Memory B cell (primary cell): ENCODE measurements at places on chromosomes 2 and 18.

- peak; percentile 18 for DNase-seq
Measured at GRCh38 chr2:112480530-112481049, 1.4 kb upstream of the TTL start.

DNA sequence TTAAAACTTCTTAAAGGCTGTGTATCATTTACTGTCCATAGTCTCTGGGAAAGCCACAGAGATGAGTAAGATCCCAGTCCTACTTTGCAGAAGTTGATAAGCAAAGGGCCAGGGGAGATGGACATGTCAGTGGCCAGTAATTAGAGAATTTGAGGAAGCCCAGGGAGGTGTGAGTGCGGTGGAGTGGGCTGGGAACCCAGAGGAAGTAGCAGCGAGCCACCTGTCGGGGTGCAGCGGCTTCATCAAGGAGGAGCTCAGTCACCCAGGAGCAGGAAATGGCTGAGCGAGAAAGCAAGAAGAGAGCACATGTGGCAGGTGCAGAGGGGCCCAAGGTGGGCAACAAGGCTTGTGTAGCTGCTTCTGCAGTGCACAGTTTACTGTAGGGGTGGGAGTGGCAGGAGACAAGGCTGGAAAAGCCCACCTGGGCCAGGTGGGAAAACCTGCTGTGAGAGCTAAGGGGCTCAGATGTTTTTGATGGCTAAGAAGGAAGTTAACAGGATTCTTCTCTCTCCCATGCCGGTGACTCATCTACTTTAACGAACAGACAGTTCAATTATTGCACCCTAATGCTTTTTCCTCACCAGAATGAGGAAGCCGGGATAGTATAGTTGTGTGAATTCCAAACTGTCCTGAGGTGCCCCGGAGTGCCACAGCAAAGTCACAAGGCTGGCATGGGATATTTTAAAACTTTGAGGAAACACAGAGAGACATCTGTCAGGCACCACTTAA lies 34.8 kb upstream of the MGAT5 start:
- DNase-seq, result peak; percentile 40

- no peak for DNase-seq
Measured at GRCh38 chr2:59015027-59015426, 773.9 kb upstream of the FANCL start.

DNA sequence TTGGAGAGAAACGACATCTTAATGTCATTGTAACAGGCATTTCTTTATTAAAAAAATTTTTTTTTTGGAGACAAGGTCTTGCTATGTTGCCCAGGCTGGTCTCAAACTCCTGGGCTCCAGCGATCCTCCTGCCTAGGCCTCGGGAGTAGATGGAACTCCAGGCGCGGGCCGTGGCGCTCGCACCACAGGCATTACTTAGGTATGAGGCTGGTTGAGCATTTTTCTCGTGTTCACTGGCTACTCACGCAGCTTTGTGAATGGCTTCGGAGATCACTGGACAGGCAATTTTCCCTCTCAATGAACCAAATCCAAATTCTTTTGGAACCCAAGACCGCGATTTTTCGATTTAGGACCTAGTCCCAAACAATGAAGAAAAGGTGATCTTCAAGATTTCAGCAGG lies 795 bp upstream of the TCF7L1 start:
- no peak for DNase-seq

DNA sequence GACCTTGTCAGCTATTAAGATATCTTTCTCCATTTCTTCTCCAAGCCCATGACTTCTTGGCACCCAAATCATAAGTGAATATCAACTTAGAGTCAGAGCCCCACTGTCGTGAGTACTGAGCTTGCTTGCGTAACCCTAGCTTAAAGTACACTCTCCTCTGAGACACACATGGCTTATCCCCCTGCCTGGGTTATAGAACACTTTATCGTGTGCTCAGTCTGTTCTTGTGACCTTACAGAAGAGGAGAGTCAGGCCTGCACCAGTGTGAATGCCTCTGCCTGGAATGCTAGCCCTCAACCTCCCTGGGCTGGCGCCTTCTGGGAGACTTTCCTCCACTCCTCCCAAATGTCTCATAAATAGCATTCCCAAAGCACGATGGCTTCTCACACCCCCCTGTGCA lies 79.3 kb downstream of the CEP192 start:
- no peak for DNase-seq

GRCh38 chr2:75476761-75477160 lies 84.0 kb downstream of the EVA1A start:
- no peak for DNase-seq

- DNase-seq, result no peak
Measured at GRCh38 chr2:191434072-191434471, 188.9 kb downstream of the MYO1B start.
